ENCODE measurements at places on chromosomes 13 and 19.

- DNase-seq: no peak
Measured at GRCh38 chr19:827710-828321, at the start of gene AZU1. TSS of gene AZU1 (plus strand) at chr19:827837. CDS start at chr19:827847, 10 bp downstream.

- DNase-seq: no peak
Measured at GRCh38 chr19:33813391-33814101, 16.9 kb downstream of the KCTD15 start.

- no peak for DNase-seq
Measured at GRCh38 chr13:48511621-48512230, 21.2 kb downstream of the RCBTB2 start.

GRCh38 chr19:35556025-35556590 lies 7.3 kb downstream of the ATP4A start:
- DNase-seq: no peak

GRCh38 chr13:67505376-67505775 lies 275.2 kb upstream of the PCDH9 start:
- DNase-seq: no peak

- DNase-seq: no peak
Measured at GRCh38 chr13:111577208-111577828, 256.9 kb downstream of the TEX29 start.

- DNase-seq: no peak
Measured at GRCh38 chr13:88217372-88217771, 546.2 kb downstream of the SLITRK5 start.

GRCh38 chr13:111899714-111900389 lies 167.1 kb upstream of the SOX1 start:
- DNase-seq: no peak

- no peak for DNase-seq
Measured at GRCh38 chr19:32174386-32175113, 170.9 kb upstream of the ZNF507 start.

GRCh38 chr19:32702010-32702409 lies 10.4 kb downstream of the NUDT19 start:
- no peak for DNase-seq

GRCh38 chr13:33213024-33213768 lies 72.4 kb downstream of the STARD13 start:
- DNase-seq: no peak

DNA sequence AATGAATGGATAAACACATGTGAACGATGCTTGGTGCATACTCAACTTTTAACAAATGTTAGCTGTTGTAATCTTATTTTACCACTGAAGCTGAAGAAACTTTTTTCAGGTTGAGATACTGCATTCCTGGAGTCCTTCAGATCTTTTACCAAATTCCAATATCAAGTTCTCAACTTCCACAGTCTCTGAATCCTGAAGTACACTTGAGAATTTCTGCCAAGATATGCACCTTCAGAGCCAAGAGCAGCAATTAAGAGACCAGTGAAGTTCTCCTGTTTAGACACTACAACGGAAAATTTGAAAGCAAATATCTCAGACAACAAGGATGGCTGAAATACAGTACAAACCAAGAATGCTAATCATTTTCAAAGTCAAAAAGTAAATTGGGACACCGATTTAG lies 84.6 kb upstream of the MTIF3 start:
- DNase-seq: no peak

- DNase-seq: no peak
Measured at GRCh38 chr13:31722673-31723072, 16.7 kb upstream of the RXFP2 start.

GRCh38 chr19:35519291-35519690 lies 5.8 kb upstream of the DMKN start:
- no peak for DNase-seq

GRCh38 chr19:3125900-3126524 lies 9.8 kb upstream of the GNA15 start:
- DNase-seq: no peak

DNA sequence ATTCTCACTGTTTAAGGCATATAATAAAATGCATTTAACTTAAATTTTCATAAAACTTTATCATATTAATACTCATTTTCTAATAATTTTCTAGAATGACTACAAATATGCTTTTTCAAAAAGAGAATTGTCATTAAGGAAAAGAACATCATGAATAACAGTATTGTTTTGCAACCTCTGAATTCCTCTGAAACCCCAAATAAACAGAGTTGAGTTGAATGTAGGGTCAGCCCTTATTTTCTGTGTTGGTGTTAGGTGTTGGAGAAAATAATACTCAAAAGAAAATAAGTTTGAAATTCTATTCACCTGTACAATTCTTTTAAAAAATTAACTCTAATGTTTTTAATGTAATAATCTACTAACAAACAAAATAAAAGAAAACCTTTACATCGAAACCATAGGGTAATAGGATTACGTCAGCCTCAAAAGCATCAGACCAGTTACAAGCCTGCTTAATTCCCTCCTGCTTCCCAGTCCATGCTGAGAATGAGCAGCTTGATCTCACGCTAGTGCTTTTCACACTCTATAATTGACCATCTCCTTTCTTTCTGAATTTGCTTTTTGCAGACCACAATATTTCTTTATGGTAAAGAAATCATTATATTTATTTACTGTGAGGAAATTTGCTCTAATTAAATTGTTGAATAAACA lies 160.9 kb downstream of the PCDH9 start:
- DNase-seq: no peak

GRCh38 chr13:76035711-76036110 lies 399.6 kb downstream of the LMO7 start:
- DNase-seq: no peak

GRCh38 chr13:22447132-22447886 lies 733.5 kb upstream of the SGCG start:
- no peak for DNase-seq

DNA sequence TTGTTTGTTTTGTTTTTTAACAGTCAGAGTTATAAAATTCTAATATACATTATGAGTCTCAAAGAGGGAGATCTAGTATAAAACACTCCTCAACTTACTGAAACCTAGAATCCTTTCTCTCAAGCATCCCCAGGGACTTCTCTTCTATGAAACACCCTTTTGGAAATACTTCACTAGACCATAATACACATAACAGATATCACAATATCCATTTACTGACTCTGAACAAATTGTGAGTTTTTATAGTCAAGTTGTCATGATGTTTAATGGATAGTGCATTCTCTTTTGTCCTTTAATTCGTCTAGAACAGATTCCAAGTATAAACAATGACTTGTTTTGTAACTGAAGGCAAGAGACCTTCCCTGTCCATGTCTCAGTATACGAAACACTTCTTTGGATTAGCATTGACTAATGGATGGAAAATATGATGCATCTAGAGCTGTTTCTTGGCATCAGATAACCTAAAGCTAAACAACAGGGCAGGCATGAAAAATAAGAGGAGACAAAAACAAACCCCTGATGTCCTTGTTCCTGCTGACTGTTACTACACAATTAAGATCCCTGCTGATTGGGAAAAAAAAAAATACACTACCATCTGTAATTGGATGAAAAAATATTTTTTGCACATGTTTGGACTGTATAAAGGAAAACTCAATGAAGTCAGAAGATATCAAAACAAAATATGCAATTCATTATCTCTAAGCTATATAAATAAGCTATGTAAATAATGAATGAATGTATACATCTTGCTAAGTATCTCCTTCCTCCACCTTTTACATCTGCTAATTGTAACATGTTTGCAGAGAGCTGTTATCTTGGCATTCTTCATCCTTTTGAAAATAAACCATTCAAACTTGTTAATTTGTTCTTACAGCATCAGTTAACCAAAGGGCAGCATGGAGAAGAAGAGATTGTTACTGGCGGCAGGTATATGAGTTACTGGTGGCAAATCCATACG lies 214.2 kb downstream of the LACC1 start:
- no peak for DNase-seq

GRCh38 chr19:40360708-40361241 lies 12.3 kb downstream of the PLD3 start:
- no peak for DNase-seq

GRCh38 chr13:50589139-50589538 lies 254.4 kb downstream of the DLEU7 start:
- no peak for DNase-seq
